ENCODE measurements at places on chromosomes 11 and 22. TPM values are rescaled to one million over a fixed set of nuclear protein-coding genes. Genes with fewer than 3 reads are reported as not detected.

CECR2 gene
- total RNA-seq = not detected

NAALAD2 gene
- total RNA-seq = not detected

GRCh38 chr22:36729321-36729720, 25.8 kb upstream of the CACNG2 start:
- H3K36me3 ChIP-seq = no peaks in the 10 kb centered on the region
- H3K27me3 ChIP-seq = peaks cover 5% of the 10 kb centered on the region
- DNase-seq = no peak
- no peak overlapping the region for H3K4me3 ChIP-seq

TYR gene
- total RNA-seq = not detected

DNA sequence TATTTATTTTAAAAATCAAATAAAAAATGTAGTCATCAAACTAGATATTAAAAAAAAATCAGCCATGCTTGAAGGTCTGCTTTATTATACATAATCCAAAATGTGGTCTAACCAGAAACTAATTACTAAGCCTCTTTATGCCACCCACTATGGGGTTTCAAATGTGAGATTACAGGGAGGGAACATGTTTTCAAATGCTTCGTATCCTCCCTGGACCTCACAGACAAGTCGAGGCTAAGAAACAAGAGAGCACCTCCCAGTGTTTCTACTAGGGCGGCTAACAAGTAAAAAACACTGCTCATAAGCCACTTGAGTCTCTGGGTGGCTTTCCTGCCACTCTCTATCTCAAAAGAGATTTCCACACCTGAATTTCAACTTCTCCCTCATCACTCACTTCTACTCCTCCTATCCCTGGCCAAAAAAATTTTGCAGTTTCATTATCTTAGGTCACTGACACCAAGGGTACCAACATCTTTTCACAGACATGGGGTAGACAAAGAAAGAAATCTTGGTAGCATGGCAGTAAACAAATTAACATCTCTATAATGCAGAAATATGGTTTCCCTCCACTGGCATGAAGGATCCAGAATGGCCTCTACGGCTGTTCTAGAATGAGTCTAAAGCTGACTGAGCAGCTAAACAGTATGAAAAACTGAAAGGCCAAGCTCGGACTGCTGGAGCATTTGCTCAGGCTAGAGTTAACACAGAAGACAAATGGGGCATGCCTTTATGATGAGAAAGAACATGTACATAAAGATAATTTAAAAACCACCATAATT, 50.9 kb downstream of the PITPNB start:
- peaks cover 11% of the 10 kb centered on the region for H3K36me3 ChIP-seq
- no peak overlapping the region for H3K27ac ChIP-seq
- no peak overlapping the region for H3K4me3 ChIP-seq
- peaks cover 5% of the 10 kb centered on the region for H3K4me1 ChIP-seq

All from CD8-positive, alpha-beta memory T cell (primary cell).